ENCODE measurements at places on chromosomes 12 and 14.

DNA sequence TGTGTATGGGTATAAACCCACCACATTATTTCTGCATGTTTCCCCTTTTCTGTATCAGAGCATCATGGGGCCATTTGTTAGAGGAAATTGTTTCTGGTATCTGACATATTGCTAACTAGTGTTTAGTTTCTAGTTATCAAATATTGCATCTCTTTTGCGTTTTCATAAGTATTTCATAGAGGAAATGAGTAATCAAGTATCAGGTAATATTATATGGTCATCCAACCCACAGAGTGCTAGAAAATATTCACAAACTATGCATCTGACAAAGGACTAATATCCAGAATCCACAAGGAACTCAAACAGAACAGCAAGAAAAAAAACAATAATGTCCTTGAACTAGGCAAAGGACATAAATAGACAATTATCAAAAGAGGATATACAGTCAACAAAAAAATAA lies 258.9 kb upstream of the LRIG3 start:
- no peak for DNase-seq

- DNase-seq: no peak
Measured at GRCh38 chr14:94890785-94891184, 120.9 kb upstream of the GSC start.

DNA sequence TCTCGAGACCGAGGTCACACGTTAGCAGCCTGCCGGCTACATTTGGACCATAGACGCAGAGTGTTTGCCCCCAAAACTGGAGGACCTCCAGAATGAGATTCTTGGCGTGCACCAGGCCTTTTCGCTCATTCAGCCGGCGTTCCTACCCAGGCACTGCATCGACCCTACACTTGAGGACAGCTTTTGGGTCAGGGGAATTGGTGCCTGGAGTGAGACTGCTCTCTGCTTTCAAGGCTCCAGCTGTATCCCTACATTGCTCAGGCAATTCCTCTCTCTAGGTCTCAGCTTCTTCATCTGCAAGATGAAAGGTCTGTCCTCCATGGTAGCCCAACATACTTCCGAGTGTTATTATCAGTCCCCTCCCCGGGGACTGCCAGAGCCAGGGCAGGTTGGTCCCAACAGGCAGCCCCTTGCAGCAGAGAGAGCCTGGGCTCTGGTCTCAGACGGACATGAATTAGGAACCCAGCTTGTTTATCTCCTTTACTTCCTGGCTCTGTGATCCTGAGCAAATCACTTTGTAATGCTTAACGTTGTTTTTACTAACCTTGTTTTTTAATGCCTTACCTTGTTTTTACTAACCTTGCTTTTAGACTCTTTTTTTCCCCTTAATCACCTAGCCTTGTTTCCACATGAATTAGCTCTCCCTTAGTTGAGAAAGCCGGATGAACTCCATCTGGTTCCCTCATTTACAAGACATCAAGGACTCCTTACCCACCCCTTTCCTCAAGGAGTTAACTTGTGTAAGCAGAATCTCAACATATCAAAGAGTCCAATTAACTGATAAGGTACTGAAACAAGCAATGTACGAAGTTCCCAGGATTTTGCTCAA lies 892 bp downstream of the TCHP start:
- no peak for DNase-seq

GRCh38 chr12:115870510-115870909 lies 407.0 kb downstream of the MED13L start:
- DNase-seq: no peak

DNA sequence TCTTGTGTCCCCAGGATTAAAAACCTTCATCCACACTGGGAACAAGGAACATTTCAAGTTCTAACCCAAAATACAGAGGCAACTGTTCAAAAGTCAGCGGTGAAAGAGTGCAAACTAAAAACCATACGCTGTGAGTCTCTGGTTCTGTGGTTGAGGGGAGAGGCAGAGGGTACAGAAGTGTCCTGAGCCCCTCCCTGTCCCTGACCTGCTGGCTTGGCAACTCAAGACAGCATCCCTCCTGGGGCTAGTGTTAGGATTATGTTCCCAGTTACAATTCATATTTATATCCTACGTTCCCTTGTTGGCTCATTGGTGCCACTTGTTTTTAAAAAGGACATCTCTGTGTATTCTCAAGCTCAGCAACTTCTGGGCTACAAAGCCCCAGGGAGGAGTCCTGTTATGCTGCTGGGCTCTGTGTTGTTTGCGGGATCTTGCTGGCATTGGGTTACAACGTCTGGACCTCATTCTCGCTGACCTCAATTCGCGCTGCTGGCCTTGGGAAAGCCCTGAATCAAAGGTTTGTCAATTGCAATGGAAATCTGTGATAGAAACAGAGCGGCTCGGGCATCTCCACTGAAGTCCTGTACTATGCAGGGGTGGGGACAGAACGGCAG lies 420.8 kb downstream of the FUT8 start:
- no peak for DNase-seq

DNA sequence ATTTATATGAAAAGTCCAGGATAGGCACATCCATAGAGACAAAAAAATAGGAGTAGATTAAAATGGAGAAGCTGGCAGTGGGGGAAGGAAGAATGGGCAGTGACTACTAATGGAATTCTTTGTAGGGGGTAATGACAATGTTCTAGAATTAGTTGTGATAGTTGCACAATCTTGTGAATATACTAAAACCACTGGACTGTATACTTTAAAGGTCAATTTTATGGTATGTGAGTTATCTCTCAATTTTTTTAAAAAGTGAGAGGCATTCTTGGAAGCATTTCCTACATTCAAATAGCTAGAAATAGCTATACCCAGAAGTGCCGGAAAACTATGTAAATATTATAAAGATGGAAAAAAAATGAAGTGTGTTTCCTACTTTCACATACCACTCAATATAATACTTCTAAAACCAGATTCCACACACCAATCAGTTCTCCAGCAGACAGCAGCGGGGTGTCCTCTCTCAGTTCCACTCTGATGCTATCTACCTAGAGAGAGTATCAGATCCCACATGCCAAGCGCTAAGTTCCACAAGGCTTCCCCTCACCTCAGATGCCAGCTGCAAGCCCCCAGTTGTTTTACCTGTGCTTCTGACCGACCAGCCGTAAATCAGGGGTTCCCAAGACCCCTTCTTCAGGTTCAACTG lies 41.7 kb upstream of the NID2 start:
- DNase-seq: no peak

- no peak for DNase-seq
Measured at GRCh38 chr14:102540315-102541028, 30.9 kb upstream of the ANKRD9 start.
